ENCODE measurements at places on chromosomes 16 and 17.

GRCh38 chr17:33039874-33040273 lies 48.2 kb downstream of the SPACA3 start:
- DNase-seq: peak; percentile 14

DNA sequence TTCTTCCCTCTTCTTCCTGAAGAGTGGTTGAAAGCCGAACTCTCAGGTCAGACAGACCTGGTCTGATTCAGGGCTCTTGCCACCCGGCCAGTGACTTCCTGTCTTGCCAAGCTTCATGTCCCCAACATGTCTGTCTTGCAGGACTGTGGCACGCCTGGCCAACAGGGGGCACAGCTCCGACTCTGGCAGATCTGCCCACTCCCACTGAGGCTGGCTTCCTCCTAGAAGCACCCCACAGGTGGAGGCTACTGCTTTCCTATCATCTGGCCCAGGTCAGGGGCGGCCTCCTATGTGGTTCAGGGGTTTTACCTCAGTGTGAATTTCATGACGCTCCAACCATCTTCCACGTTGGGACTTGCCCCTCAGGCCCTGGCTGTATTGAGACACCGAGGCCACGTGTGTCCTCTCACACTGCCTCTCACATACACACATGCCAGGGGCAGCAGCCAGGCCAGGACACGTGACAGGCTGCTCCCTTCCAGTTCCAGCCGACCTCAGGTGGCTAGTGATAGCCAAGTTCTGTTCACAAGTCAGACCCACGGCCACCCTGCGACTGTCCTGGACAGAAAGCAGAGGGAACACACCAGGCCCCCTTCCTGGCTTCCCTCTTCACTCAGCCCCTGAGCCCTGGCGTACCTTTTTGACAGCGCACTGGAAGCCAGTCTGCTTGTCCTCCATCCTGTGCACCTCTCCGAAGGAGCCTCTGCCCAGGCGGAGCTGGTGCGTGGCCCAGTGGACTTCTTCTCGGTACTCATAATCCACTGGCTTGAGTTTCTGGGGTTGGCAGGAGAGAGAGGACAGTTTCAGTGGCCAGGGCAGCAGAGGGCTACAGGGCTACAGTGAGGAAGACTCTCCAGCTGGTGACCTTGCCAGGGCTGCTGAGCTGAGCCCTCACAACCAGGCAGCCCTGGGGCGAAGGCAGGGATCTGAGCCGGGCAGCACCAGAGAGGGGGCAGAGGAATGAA lies 22.6 kb upstream of the SPATA32 start:
- DNase-seq: peak; percentile 14

GRCh38 chr16:5706211-5706610 lies 608.6 kb upstream of the EEF2KMT start:
- DNase-seq: no peak

DNA sequence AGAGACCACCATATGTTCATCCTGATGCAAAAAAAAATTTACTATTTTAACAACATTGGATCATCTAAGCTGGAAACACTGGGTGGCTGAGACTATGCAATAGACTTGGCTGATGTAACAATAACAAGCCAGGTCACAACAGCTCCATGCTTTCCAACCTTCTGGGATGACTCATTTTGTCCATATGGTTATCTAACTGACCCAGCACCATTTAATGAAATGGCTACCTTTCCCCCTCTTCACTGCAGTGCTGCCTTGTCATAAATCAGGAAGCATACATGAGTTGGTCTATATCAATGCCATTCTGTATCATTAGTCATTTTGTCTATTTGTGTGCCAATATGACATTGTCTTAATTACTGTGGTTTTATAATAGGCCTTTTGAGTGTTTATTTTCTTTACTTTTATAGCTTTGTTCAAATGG lies 217.6 kb upstream of the KCNJ16 start:
- DNase-seq: peak; percentile 71

DNA sequence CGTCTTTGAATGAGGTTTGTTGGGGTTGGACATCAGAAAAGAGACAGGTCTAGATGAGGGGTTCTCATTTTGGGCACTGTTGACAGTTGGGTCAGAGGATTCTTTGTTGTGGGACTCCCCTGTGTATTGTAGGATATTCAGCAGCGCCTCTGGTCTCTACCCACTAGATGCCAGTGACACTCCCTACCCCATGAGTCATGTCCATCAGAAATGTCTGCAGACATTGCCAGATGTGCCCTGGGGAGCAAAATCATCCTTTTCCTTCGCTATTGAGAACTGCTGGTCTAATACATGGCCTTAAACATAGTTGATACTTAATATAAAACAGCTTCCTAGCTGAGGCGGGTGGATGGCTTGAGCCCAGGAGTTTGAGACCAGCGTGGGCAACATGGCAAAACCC lies 3.1 kb downstream of the ABAT start:
- DNase-seq: no peak

DNA sequence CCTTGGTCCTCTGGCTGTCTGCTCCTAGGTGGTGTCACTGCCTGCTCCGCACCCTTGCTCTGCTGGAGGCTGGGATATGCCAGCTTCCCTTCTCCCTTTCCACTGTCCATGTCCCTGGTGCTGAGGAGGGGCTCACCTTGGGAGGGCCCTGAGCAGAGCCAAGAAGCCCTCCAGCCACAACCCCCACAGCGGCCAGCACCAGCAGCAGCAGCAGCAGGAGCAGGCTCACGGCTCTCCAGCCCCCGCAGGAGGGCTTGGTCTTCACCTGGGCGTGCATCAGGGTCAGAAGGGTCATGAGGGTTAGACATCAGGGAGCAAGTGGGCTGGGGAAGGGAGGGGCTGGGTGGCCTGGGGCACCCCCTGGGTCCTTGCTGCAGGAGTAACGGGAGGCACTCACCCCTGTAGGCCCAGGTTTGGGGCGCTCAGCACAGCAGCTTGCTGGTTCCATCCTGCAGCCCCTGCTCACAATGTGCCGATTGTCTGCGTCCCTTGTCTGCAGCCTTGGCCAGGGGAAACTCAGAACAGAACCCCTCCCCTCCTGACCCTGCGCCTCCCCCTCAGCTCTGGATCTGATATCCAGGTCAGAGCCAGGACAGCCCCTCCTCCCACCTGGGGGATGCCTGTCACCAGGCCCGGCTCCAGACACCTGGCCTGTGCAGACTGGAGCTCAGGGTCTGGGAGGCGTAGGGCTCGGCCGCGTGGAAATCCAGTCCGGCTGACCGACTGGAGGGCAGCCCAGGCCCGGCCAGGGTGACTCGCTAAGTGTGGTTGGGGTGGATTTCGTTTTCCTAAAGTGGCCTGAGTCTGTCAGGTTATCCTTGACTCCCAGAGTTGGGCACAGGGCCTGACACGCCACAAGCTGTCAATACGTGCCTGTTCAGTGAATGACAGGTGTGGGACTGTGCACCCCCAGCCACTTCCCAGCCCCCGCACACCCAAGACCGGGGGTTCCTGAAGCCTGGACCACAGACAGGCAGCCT lies at the start of gene BRICD5:
BRICD5 (minus strand) TSS at position 478 of the 980 bp plus-strand sequence; CDS start at position 448, 30 bp downstream.
- DNase-seq: no peak
